ENCODE measurements at places on chromosomes 5 and 9.

DNA sequence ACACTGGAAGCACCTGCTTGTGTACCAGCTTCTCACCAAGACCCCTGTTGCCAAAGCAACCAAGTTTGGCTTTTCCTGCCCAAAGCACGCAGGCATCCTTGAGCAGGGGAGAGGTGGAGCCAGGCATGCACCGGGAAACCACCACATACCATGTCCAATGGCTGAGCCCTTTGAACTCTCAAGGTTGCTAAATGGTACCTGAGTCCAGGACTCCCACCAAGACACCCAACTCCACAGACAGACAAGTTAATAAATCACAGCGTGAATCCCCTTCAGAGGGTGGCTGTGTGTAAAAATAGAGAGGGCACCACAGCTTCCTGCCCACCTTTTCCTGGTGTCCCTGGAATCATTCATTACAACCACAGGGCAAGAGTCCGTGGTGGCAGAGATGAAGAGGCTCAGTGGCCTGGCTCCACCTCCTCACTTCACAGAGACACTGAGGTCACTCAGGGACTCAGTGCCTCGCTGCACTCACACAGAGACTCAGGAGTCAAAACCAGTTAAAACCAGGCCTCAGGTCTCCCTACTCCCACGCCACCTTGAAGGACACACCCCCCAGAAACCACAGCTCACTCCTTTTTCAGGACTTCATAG lies 143.7 kb downstream of the C5orf15 start:
- no peak for DNase-seq

DNA sequence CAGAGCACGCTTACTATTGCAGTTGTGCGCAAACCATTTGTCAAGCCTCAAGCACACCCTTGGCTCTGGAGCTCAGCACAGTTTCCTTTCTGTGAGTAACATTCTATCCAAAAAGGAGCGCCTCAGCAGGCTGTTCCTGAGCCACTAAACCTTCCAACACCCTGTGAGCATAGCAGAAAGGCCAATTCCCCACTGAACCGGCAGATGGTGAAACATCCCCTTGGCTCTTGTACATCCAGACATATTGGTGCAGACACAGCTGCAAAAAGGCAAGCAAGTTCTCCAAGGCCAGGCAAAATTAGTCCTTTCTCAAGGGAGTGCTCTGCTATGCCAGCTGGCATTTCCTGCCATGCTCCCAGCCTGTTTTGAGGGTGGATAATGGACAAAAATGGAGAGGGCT lies 44.1 kb upstream of the CEMIP2 start:
- DNase-seq: no peak

GRCh38 chr9:35415402-35416097 lies 74.4 kb upstream of the RUSC2 start:
- no peak for DNase-seq

GRCh38 chr5:158758675-158759074 lies 341.0 kb downstream of the EBF1 start:
- no peak for DNase-seq

DNA sequence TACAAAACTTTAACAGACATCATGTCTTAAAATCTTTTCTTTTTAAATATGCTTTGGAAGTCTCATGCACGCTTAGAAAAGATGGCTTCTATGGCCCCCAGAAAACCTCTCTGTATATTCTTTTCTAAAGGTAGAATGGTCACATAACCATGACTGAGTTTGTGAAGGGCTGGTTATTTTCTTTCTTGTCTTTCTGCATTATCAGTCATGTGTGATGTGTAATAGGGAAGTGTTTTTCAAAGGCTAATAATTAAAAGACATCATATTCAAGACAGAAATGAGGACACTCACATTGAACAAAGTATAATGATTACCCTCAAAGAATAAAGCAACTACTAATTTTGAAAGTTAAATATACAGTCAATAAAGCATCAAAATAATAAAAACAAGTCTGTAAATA lies 253.4 kb downstream of the TRPM3 start:
- no peak for DNase-seq

- DNase-seq: no peak
Measured at GRCh38 chr5:160685695-160686094, 166.3 kb downstream of the ATP10B start.

DNA sequence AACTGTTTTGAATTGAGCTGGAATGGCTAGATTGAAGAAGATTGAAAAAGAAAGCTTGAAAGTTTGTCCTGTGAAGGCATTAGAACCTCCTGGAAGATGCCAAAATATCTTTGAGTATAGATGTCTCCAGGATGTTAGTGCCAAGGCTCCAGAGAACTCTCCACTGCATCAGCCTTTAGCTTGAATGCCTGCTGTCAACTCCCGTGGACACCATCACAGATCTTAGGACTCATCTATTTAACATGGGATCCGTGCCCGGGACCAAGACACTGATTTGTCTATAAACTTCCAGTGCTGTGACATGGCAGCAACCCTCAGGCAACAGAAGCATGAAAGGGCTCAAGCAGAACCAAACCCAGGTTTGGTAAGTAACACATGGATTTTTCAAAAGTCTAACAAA lies 670.9 kb upstream of the ST8SIA4 start:
- DNase-seq: no peak

DNA sequence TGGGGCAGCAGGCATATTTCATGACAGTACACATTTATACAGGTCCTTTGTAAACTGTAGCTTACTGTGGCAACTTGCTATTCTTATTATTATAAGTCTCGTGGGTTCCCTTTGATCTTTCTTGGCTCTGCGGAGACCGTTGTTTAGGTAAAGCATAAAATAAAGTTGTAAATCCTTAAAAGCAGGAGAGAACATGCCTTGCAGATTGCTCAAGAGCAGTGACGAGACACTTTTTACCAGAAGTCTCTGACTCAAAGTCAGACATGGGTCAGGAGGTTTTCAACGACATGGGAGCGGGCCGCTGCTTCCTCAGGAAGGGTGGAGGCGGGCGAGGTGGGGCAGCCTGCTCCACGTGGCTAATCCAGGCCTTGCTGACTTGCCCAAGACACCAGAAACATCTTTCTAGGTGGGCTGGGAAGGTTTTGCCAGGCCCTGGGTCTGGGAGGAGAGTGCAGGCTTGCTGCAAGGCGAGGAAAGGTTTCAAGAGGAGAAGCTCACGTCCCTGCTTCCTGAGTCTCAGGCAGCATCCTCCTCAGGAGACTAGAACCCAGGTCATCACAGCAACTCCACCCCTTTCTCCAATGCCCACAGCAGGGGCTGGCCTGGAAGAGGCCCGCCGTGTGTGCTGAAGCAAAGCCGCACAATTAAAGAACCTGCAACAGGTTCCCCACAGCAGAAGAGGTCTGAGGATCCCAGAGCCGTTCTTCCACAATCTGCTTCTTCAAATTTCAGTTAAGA lies 6.5 kb downstream of the TBC1D2 start:
- peak; percentile 18 for DNase-seq

- no peak for DNase-seq
Measured at GRCh38 chr5:135317286-135317685, 81.7 kb downstream of the MACROH2A1 start.

DNA sequence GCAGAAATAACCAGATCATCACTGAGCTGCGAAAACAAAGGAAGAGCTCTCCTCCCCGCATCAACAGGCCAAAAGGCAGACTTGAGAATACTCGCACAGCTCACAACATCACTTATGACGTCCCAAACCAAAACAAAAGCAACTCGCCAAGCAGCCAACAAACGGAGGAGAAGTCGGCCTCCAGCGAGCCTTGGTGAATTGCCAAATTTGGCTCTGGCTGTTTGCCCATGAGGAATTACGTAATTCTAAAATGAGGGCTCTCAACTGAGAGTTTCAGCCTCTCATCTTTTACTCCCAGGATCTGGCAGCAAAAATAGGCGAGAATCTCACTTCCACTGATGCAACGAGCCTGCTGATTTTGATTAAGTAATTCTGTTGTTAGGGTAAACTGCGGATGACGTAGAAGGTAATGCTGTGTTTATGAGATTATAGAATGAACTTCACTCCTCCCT lies 51.7 kb upstream of the SEMA6A start:
- DNase-seq: no peak

DNA sequence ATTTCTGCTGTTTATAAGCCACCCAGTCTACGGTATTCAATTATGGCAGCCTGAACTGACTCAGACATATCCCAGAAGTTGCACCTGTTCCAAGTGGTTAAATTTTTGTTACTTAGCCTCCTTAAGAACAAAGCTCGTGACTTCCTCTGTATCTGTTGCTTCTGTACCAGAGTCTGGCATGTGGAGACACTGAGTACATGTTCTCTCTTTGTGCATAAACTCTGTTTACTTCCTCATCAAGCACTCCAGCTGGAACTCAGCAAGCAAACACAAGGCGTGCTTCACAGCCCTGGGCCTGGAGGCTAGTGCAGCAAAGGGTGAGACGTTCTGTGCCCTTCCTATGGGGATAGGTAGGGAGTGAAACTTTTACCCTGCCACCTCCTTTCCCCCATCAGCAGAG lies 19.0 kb downstream of the C9orf152 start:
- DNase-seq: no peak

GRCh38 chr9:137044502-137045177 lies 1.3 kb downstream of the NPDC1 start:
- no peak for DNase-seq

- peak; percentile 90 for DNase-seq
Measured at GRCh38 chr9:135499326-135500070, 984 bp upstream of the MRPS2 start.

DNA sequence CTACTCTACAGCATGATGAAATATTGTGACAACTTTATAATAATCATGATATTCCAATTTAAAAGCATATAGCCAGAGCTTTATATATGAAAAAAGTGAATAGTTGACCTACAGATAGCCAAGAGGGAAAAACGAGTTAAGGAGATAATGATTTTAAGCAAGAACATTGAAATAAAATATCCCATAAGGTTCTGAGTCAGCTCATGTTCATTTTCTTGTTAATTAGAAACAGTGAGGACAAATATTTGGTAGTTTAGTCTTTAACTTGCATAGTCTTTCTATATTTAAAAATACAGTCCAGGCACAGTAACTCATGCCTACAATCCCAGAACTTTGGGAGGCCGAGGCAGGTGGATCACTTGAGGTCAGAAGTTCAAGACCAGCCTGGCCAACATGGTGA lies 55.8 kb upstream of the CDH6 start:
- no peak for DNase-seq

DNA sequence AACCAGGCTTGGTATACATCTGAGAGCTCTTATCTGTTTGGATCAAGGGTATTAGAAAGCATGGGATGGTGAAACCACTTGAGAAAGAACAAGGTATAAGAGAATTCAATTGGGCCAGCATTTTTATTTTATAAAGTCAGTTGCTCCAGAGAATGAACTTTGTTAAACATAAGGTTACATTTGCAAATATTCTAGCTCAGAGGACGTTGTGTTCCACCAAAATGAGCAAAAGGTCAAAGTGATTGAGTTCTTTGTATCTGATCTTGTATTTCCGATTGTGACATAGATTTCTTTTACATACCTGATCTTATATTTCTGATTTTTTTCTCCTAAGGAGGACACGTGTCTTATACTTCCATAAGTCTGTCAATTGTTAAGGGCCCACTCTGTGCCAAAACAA lies 8.6 kb upstream of the STARD4 start:
- DNase-seq: no peak

DNA sequence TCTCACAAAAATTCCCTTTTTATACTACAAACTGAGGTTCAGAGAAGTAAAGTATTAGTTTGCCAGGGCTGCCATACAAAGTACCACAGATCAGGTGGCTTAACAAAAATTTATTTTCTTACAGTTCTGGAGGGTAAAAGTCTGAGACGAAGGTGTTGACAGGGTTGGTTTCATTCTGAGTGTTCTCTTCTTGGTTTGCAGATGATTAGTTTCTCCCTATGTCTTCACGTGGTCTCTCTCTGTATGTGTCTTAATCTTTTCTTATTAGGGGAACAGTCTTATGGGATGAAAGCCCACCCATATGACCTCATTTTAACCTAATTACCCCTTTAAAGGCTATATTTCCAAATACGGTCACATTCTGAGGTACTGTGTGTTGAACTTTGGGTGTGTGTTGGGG lies 274.2 kb downstream of the BRINP1 start:
- DNase-seq: no peak

GRCh38 chr9:110240198-110240597 lies 16.1 kb downstream of the TXN start:
- DNase-seq: no peak

DNA sequence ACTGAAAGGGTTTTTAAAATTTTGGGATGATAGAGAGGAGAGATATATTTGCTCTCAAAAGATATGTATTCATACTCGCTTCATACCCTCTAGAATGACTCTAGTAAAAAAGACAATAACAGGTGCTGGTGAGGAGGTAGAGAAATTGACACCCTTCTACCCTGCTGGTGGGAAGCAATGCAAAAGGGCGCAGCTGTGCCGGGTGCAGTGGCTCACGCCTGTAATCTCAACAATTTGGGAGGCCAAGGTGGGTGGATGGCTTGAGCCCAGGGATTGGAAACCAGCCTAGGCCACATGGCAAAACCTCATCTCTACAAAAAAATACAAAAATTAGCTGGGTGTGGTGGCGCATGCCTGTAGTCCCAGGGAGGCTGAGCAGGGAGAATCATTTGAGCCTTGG lies 33.9 kb upstream of the NXNL2 start:
- DNase-seq: no peak

DNA sequence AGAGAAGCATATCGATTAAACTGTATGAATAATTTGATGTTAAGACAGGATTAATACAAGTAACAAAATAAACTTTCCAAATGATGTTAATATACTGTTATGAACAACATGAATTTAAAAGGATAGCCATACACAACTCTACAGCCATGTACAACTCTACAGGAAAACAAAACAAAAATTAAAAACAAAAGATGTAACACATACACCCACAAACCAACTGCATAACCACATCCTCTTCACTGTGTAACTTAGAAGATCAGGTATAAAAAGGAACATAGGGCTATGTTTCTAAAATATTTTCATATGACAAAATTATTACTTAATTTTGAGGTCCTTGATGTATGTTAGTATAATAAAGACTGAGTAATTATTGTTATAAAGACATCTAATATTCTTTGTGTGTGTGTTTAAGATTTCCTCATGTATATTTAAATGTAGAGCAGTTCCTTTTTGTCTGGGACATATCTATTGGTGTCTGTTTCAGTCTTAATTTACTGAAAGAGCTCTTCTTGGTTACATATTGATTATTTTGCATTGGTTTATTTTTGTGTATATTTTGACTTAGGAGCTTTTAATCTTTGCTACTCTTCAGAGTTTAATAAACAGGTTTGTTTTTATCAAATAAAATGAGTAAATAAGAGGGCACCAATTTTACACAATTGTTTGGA lies 966.8 kb upstream of the CTNND2 start:
- no peak for DNase-seq

DNA sequence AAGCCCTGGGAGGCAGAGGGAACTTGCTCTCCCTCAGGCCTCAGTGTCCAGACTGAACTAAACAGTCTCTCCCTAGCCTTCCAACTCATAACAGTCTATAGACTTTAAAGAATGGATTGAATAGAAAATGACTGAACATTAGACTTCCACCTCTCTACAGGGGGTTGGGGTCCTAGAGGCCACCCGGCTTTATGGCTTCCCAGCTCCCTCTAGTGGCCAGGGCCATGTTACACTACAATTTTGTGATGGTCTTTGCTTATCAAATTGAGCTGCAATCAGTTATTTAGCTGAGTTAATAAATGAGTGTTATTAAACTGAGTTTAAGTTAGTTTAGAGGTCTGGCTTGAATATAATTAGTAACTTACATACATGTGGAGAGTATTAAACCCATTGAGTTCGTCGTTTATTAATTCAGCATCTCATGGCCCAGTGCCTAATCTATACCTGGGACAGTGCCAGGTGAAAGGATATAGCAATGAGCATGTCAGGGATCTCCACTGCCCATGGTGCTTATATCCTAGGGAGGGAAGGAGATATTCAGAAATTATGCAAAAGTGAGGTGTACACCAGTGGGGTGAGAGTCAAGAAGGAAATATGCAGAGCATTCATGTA lies 105.2 kb downstream of the SH3TC2 start:
- peak; percentile 46 for DNase-seq

- DNase-seq: no peak
Measured at GRCh38 chr9:113738496-113738892, 137.6 kb upstream of the ZNF618 start.

All from activated CD4-positive, alpha-beta T cell treated with anti-CD3 and anti-CD28 coated beads, Interleukin-2, amount 10 ng/mL, durations not matched to agents 7 days and 5 days (primary cell).